Naive thymus-derived CD8-positive, alpha-beta T cell (primary cell): ENCODE measurements at places on chromosomes 5 and 9.
A peak's percentile ranks its signal among the peaks of the same experiment; 100 is the strongest.

DNA sequence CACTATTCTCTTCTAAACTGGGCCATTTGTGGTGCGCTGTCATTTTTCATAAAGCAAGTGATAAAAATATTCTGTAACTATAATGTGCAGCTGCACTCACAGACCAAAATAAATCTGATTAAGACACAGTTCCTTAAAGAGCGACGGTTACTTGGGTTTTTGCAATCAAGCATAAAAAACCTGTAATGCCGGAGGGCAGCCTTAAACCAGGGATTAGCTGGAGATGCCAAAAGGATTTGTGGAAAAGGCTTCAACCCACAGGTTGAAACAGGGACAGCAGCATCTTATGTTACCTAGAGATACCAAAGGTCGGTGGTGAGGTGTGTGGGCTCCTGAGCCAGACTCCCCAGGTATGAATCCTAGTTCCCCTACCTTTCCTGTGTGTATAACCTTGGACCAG lies 49.3 kb downstream of the CTNND2 start:
- no peak for DNase-seq

DNA sequence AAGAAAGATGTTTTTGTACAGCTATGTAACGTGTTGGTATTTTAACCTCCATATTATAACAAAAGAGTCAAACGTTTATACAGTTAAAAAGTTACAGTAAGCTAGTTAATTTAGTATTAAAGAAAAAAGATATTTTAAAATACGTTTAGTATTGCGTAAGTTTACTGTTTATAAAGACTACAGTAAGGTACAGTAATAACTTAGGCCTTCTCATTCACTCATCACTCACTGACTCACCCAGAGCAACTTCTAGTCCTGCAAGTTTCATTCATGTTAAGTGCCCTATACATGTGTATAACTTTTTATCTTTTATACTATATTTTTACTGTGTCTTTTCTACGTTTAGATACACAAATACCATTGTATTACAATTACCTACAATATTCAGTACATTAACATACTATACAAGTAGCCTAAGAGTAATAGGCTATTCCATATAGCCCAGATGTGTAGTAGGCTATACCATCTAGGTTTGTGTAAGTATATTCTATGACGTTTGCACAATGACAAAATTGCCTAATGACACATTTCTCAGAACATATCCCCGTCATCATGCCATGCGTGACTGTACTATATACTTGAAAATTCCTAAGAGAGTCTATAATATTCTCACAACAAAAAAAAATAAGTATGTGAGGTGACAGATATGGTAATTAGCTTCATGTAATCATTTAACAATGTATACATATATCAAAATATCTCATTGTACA lies 33.8 kb downstream of the ERP44 start:
- no peak for DNase-seq

DNA sequence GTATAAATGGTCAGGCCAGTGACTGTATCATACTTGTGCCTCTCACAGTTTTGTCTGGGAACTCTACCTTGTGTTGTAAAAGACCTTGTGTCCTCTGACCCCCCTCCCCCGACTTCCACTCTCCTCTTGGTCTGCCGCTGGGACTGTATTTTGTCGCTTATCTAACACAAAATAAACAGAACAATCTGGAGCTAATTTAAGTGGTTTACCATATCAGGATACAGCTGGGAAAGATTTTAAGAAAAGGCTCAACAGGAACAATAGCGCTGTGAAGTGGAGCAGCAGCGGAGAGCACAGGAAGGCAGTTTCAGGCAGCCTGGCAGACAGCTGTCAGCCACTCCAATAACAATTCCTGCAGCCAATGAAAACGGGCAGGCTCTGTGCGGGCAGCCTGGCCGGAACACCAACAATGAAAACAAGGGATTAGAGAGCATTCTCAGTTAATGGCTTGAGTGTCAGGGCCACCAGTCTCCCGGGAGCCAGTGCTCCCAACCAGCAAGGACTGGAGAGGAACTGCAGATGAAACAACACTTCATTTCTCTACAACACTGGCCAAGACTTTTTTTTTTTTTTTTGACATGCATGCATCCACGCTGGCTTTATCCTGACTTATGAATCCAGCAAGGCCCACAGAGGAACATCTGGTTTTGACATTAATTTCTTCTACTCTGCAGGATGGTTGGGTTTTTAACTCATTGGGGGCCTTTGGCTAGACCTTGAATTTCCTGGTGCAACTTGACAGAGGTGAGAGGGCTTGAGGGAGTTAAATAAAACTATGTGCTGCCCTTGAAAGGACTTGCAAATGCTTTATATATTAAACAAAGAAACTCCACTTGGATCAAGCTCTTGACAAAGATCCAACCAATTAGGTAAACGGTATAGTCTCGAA lies 76.7 kb downstream of the ARSB start:
- DNase-seq, result no peak

- DNase-seq, result no peak
Measured at GRCh38 chr5:157088342-157088990, 20.4 kb downstream of the HAVCR2 start.

GRCh38 chr5:168177831-168178450 lies 113.5 kb upstream of the WWC1 start:
- no peak for DNase-seq

DNA sequence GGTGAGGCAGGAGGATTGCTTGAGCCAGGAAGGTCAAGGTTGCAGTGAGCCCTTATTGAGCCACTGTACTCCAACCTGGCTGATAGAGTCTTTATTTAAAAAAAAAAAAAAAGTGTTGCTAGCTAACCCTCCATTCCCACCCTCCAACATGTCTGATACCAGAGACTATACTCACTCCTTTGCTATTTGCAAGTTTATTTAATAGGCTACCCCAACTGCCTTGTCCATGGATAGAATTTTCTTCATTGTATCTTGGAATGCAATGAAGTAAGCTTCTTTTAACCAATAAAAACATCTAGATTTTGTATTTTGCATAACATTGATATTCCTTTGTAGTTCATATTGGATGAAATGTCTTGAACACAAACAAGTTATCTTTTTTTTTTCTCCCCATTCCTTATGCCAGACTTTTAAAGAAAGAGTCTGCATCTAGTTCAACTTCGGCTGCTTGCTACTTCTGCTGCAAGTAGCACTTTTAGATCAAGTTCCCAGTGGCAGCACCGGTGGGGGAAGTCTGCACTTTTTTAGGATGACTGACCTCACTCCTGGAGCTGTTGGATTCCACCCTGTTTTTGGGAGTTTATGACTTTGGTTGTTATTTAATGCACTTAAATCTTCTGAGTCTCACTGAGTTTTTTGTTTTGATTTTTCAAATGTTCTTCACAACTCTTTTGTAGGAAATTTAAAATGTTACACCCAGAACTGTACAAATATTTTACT lies 112.5 kb downstream of the UHRF2 start:
- no peak for DNase-seq

DNA sequence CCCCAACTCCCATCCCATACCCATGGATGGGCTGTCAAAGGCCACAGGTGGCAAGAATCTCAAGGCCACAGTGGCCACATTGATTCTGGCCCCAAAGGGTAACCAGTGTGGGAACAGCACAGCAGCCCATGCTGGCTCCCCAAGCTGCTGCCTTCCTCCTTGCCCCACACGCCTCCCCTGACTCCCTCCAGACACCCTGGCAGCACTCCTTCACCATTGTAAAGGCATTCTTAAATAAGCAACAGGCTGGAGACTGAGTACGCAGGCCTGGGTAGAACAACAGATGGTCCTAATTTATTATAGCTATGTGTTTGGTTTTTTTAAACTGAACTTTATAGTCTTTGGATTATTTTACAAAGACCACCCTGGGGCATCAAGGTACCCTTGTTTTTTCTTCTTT lies 158.8 kb downstream of the TSSK1B start:
- DNase-seq, result no peak

- no peak for DNase-seq
Measured at GRCh38 chr9:130920762-130921299, 18.2 kb downstream of the FIBCD1 start.

GRCh38 chr9:132990781-132991180 lies 12.3 kb downstream of the GFI1B start:
- DNase-seq, result no peak

- DNase-seq, result peak; percentile 57
Measured at GRCh38 chr5:180494510-180495181, 467 bp downstream of the CNOT6 start.

DNA sequence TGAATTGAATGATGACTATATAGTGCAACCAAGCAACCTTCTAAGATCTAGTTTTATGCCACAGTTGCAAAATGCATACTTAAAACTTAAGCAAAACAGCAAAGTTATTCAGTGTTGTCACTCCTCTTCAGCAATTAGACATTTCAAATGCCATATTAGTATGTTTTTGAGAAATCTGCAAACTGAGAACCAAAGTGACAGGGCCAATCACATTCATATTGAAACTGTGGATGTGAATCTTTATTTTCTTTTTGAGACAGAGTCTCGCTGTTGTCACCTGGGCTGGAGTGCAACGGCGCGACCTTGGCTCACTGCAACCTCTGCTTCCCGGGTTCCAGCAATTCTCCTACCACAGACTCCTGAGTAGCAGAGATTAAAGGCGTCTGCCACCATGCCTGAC lies 249.2 kb upstream of the EFNA5 start:
- DNase-seq, result no peak

DNA sequence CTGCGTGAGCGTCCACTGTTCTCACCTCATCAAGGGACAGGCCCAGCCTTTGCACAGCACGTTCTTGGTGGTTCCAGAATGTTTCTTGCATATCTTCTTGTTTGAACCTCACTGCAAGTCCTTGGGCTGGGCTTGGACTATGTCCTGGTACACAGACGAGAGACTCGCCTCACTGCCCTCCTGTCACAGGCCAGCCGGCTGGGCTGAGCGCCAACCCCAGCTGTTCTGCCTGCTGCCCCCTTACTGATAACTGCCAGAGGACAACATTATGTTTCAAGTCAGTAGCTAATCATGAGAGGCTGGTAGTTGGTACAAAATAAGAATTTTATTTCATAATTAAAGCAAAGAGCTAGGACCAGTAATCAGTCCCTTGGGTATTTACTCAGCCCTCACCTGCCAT lies 52.8 kb upstream of the LRRTM2 start:
- DNase-seq, result no peak
